ENCODE measurements at places on chromosomes 1 and 21.
A peak's percentile ranks its signal among the peaks of the same experiment; 100 is the strongest.

DNA sequence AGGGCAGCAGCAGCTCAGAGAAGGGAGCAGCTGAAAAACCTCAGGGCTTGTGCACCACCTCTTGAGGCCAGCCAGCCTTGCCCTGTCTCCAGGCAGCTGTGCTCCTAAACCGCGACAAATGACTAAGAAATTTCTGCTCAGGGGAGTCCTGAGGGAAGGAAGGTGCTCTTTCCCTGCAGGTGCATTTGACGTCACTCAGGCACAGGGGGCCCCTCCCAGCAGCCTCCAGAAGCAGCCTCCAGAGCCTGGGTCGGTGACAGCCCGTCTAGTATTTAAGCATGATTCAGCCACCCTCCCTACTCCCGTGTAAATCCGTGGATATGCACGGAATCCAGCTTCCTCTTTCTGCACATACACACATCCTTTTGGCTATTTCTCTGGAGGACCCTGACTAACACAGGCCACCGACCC lies 560.5 kb downstream of the KIF26B start:
- peak; percentile 25 for DNase-seq

GRCh38 chr1:10681296-10682107 lies 114.9 kb downstream of the CASZ1 start:
- DNase-seq, result no peak

DNA sequence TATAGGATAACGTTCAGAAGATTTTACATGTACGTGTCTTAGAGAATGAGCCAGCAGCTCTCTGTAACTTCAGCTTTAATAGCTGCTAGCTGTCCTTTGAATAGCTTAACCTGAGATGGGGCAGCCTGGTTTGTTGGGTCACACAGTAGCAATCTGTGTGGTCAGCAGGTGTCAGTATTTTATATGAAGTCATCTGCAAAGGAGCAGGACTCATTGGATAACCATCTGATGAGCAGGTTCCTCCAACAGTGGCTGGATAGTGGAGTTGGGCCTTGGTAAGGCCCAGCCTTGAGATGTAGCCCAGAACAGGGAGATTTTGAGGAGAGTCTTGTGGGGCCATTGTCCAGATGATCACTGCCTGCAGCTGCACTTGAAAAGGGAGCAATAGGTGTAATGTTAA lies 6.4 kb downstream of the GSTM5 start:
- DNase-seq, result no peak

GRCh38 chr21:28974531-28975227 lies 18.0 kb downstream of the LTN1 start:
- no peak for DNase-seq

DNA sequence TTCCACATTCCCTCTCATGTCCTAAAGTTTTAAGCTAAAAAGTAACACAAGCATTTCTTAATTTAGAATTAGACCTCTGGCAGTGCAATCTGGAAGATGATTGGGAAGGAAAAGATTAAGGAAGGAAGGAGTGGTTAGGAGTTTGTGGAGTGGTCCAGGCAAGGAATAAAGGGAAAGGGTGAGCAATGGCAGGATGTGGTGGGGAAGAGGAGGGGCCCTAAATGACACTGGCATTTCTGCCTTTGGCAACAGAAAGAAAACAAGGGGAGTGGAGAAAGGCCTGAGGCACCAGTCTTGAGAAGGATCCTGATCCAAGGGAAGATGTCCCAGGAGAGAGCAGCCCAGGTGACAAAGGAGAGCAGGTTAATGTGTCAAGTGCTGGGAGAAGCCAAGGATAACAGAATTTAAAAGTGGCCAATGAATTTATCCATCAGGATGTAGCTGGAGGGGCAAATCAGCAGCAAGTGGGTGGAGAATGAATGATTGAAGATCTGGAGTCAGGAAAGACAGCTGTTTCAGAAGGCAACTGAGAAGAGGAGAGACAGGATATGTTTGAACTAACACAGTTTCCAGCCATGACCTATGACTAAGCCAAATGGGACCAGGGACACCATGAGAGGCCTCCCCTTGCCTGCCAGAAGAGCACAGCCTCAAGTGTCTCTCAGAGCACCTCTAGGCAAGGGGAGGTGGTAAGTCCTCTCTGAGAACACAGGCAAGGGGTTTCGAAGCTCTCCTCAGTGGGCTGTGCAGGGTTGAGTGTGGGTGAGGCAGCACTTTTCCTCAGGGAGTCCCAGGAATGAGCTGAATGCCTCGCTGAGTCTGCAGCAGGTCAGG lies 20.9 kb upstream of the LY9 start:
- no peak for DNase-seq

DNA sequence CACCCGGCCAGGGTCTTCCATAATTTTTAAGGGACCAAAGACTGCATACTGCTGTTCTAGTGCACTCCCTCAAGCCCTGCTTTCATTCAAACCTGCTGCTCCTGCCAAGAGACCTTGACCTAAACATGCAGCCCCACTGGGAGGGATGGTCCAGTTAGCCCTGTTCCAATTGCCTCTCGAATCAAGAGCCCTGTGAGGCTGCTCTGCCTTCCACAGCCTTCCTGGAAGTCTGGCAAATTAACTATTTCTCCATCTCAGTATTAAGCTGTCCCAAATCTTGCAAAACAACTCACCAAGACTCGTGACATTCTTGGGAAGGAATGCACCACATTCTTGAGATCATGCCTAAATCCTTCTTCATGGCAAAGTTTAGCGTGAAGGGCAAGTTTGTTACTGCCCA lies 231.3 kb downstream of the C1orf94 start:
- no peak for DNase-seq

- DNase-seq, result no peak
These were observed 162.9 kb upstream of the C1orf174 start for GRCh38 chr1:4062992-4063391.

GRCh38 chr1:15696956-15697521 lies 12.9 kb downstream of the PLEKHM2 start:
- DNase-seq, result no peak
